ENCODE measurements at places on chromosomes 12 and 14. TPM values are rescaled to one million over a fixed set of nuclear protein-coding genes. Genes with fewer than 3 reads are reported as not detected.

GRCh38 chr14:99033951-99034350, 238.0 kb downstream of the BCL11B start:
- no peak for DNase-seq
- H3K36me3 ChIP-seq, result no peaks in the 10 kb centered on the region
- no peaks in the 10 kb centered on the region for H3K4me1 ChIP-seq
- H3K4me3 ChIP-seq, result no peak overlapping the region
- no peak overlapping the region for H3K27ac ChIP-seq

Gene C14orf93
- 10.8 TPM for total RNA-seq

Gene RNASE3
- total RNA-seq, result not detected

DNA sequence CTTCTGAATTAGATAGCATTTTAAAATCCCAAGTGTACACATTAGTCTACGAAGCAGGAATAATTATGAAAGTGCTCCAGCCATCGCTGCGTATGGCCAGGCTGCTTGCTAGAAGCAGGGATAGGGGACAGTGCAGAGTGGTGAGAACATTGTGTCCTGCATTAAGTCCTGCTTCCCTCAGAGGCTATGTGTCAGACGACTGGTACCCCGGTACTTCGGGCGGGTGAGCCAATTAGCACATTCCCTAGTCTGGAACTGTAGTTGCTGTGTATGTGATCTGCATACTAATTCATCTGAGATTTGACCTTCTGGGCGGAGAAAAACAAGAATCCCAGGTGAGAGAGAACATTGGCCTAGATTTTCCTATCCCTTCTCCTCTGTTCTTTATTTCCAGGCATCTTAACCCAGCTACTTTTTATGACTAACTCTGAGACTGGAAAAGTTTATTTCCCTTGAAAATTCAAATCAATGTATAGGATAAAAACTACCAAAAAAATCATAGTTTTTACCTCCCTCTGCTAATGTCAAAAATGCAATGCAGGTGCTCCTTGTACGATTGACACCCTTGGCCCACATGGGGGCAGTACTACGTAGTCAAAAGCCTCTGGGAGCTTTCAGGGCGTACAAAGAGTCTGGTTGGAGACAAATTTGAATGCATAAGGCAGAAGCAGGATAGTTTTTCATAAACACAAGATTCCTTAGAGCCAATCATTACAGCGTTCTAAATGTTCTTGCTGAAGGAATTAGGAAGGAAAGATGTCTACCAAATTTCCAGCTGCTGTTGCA, 764.3 kb downstream of the NOVA1 start:
- H3K27me3 ChIP-seq, result no peaks in the 10 kb centered on the region
- no peak overlapping the region for H3K4me3 ChIP-seq
- H3K36me3 ChIP-seq, result no peaks in the 10 kb centered on the region
- no peaks in the 10 kb centered on the region for H3K4me1 ChIP-seq
- no peak for DNase-seq

Gene PTPRR
- 0.59 TPM for total RNA-seq

All from breast epithelium (tissue), 4 donors.